ENCODE measurements at places on chromosomes 12 and 14. TPM values are rescaled to one million over a fixed set of nuclear protein-coding genes. Genes with fewer than 3 reads are reported as not detected.

PPP1R3E gene
- polyA plus RNA-seq: 4.8 TPM

- DNase-seq: no peak
Measured at GRCh38 chr12:120421701-120422100, 16.2 kb upstream of the COX6A1 start.

- no peak for DNase-seq
Measured at GRCh38 chr14:100348784-100349685, 25.9 kb downstream of the SLC25A47 start.

- DNase-seq: peak; percentile 33
Measured at GRCh38 chr14:61493239-61493638, 171.9 kb downstream of the PRKCH start.

DNA sequence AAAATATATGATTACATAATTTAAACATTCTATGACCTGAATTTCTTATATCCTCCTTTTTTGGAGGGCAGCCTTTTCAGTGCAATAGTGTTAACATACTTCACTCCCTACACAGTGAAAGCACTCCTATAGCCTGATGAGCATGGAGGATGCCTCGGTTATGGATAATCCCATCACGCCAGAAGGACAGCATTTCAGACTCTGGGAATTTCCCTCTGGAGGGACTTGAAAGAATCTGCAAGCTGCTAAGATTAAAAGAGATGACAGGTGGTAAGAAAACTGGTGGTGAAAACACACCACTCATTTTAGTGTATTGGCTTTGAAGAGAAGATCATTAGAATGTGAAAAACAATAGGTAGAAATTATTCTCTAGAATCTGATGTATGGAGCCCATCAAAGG lies 99.3 kb upstream of the LMNTD1 start:
- DNase-seq: no peak
